ENCODE measurements at places on chromosomes 16 and 17.

- DNase-seq, result no peak
These were observed 8.1 kb upstream of the CBX2 start for GRCh38 chr17:79769570-79770506.

- no peak for DNase-seq
These were observed 13.1 kb upstream of the GRB2 start for GRCh38 chr17:75418531-75418930.

GRCh38 chr16:47486856-47487255 is 25.7 kb downstream of the PHKB start:
- DNase-seq, result no peak

DNA sequence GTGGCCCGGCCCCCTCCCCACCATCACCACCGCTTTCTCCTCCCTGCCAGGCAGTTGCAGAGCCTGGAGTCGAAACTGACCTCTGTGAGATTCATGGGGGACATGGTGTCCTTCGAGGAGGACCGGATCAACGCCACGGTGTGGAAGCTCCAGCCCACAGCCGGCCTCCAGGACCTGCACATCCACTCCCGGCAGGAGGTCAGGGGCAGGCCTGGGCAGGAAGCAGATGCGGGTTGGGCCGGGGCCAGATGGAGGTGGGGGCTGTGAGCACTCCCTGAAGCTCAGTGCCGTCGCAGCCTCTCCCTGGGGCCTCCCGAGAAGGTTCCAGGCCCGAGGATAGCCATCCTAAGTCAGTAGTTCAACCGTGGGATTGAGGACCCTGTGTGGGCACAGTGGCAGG is 14.2 kb upstream of the ADGRG3 start:
- no peak for DNase-seq

DNA sequence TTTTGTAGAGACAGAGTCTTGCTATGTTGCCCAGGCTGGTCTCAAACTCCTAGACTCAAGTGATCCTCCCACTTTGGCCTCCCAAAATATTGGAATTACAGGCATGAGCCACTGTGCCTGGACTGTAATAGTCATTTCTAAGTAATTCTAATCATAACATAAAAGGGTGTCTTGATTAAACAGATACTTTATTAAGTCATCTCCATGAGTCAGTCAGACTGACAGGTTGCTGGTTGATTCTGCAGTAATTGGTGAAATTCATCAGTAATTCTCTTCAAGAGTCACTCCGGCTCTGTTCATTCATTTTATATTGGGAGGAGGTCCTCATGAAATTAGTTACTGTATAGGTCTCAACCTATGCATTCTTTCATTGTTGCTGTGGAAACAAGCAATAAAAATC is 85.6 kb downstream of the SPECC1 start:
- DNase-seq, result no peak

- no peak for DNase-seq
These were observed 188.1 kb upstream of the CCL2 start for GRCh38 chr17:34067011-34067410.

DNA sequence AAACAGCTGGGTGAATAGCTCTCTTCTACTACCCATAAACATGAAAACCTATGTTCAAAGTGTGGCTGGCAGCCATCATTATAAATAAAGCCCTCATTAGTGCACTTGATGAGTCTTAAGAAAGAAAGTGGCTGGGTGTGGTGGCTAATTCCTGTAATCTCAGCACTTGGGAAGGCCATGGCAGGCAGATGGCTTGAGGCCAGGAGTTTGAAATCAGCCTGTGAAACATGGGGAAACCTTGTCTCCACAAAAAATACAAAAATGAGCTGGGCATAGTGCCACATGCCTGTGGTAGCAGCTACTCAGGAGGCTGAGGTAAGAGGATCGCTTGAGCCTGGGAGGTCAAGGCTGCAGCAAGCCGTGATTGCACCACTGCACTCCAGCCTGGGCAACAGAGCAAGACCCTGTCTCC is 28.3 kb upstream of the APPBP2 start:
- no peak for DNase-seq

GRCh38 chr16:10751291-10751697 is 7.7 kb downstream of the NUBP1 start:
- DNase-seq, result no peak

GRCh38 chr16:87271256-87271655 is 45.9 kb downstream of the C16orf95 start:
- no peak for DNase-seq

DNA sequence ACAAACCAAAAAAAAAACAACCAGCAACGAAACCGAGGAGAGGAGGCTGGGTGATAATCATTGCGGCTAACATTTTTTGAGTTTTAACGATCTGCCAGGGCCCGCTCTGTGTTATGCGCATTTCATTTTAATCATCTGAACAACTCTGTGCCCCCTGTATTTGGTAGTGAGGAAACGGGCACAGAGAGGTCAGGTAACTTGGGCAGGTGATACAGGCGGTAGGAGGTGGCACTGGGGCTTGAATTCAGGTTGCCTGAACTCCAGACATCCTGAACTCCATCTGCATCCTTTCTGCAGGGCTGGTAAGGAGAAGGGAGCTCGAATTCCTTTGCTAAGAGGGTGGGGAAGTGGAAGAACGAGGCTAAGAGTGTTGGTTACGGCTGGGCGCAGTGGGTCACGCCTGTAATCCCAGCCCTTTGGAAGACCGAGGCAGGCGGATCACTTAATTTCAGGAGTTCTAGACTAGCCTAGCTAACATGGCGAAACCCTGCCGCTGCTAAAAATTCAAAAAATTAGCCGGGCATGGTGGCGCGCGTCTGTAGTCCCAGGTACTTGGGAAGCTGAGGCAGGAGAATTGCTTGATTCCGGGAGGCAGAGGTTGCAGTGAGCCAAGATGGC is 1.1 kb downstream of the CLUAP1 start:
- DNase-seq, result no peak

DNA sequence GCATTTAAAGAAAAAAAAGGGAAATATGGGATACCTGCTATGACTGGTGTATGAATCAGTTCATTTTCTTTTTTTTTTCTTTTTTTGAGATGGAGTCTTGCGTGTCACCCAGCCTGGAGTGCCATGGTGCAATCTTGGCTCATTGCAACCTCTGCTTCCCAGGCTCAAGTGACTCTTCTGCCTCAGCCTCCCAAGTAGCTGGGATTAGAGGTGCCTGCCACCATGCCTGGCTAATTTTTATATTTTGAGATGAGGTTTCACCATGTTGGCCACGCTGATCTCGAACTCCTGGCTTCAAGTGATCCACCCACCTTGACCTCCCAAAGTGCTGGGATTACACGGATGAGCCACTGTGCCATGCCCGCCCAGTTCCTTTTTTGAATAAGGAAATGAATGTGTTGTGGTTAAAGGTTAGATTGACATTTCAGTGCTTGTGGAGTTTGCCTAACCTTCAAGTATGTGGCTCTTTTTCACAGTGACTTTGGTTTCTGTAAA is 7.7 kb downstream of the HAPSTR1 start:
- no peak for DNase-seq

DNA sequence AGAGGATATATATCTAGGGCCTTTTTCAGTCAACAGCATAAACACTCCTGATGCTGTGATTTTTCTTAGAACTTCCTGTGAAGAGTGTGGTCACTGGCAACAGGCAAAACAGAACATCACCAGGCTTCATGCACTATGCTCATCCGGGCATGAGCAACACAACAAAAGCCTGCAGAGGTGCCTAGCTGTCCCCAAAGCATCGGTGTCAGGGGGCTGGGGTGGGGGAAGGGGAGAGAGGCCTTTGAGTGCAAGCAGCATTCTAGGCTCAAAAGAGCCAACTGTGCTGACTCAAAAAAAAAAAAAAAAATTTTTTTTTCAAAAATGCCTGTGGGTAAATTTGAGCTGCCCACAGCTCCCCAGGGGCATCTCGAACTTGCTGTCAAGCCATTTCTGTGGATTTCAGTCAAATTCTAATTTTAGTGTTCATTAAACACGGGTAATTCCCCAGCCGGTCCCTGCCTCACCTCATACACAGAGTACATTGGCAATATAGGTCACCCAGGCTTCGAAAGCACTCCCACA is 194.6 kb upstream of the DYNLRB2 start:
- DNase-seq, result no peak

- no peak for DNase-seq
These were observed 6.6 kb downstream of the C1QTNF8 start for GRCh38 chr16:1089439-1089821.

DNA sequence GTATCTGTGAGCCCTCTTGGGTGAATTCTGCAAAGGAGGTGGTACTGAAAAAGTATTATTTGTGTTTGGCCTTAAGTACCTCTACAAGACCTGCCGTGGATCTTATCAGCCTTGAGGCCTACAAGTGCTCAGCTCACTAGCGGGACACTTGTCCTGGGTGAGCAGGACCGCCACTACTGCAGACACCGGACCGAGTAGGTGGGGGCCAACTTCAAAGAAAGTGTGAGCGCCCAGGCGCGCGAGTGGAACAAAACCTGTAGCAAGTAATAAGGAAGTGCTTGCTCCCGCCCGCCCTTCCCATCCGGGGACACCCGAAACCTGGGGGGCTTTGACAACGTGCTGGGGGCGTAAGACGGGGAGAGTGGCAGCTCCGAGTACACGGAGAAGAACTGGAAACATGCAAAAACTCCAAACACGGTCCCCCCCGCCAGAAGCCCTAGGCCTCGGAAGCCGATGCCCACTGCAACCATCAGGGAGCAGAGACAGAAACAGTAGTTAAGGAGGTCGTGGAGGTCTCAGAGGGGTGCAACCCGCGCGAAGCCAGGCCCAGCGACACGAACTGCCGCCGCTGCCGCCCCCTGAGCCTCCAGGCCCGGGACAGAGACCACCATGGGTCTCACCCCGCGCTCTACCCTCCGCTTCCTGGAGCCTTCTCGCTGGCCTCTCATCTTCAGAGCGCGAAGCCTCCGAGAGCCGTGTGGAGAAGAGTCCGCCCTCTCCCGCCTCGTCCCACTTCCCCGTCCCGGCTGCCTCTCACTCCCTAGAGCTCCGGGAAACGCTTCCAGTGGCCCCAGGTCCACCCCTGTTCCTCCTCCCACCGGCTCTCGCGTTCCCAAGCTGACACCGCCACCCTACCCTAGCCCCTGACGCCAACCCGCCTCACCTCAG is 537 bp downstream of the CNOT1 start:
- DNase-seq, result peak; percentile 17

DNA sequence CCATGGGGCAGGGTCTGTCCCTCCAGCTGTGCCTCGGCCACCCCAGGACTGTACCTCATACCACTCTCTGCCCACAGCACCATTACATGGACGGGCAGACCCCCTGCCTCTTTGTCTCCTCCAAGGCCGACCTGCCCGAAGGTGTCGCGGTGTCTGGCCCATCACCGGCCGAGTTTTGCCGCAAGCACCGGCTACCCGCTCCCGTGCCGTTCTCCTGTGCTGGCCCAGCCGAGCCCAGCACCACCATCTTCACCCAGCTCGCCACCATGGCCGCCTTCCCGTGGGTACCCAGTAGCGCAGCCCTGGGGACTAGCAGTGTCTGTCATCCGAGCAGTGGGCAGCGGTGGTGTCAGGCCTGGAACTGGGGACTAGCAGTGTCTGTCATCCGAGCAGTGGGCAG is 2.6 kb upstream of the RHBDL1 start:
- no peak for DNase-seq

- DNase-seq, result no peak
These were observed 7.5 kb downstream of the VASN start for GRCh38 chr16:4378999-4379690.

GRCh38 chr17:34760931-34761495 is 181.6 kb downstream of the TMEM132E start:
- DNase-seq, result no peak

DNA sequence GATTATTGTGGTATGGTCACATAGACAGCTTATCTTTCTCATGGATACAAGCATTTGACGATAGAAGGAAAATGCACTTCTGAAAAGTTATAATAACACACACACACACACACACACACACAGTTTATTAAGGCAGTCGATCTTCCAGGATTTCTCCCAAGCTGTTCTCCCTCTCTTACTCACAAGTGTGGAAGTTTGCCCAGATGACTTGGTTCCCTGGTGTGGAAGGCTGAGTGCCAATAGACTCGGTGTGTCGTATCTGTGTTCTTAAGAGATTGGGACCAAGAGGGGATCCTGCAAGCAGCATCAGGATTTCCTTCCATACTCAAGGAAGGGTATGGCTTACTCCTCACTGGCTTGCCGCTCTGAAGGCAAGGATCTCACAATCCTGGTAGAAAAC is 279.6 kb downstream of the HS3ST3B1 start:
- no peak for DNase-seq

DNA sequence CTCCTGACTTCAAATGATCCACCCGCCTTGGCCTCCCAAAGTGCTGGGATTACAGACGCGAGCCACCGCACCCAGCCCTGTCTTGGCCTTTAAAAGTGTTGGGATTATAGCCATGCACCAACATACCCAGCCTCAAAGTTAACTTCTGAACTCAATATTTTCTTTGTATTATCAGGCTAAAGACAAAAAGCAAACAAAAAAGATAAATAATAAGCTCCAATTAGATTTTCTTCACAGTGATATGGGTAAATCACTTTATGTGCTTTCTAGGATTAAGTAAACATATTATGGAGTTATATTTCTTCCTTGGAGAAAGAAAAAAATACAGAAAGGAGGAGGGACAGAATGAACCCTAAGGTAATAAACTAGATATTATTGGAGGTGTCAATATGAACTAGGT is 74.3 kb downstream of the FBXL20 start:
- DNase-seq, result no peak

GRCh38 chr17:57514614-57515013 is 230.5 kb downstream of the CCDC182 start:
- no peak for DNase-seq

DNA sequence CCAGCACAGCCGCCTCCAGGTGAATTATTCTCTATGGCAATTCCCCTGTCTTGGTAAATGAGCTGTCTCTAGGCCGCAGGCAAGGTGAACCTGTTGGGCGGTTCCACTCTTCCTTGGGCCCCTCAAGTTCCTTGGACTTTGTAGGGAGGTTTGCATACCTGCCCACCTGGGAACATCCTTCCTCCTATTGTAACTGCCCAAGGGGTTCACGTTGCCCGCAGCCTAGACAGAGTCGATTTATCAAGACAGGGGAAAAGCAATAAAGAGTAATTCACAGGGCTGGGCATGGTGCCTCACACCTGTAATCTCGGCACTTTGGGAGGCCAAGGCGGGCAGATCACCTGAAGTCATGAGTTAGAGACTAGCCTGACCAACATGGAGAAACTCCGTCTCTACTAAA is 122.5 kb downstream of the KCNJ18 start:
- DNase-seq, result no peak

DNA sequence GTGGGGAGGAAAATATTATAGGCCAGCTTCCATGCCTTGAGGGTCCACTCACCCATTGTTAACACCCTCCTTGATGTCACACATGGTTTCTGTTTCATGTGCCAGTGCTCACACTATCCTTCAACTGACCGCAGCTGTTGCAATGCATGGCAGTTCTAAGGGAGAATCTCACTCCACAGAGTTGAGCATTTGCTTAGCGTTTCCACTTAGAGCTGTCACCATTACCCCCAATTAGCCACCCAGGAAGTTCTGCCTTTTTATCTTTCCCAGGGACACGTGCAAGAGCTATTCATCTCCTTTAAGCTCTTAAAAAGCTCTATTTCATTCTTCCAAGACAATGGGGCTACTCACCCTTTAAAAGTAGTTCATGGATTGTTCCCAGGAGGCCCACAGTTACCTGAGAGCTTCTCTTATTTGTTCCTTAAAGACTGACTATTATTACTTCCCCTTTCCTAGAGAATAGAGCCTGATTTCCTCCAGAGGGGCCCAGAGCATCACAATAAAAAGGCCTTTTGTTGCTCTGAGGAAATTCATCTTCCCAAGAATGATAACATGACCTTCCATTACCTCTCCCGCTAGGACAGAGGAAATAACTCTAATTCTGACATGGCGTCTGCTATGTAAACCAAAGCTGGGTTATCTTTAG is 126.8 kb downstream of the CACNG3 start:
- no peak for DNase-seq
